ENCODE measurements at places on chromosomes 11 and 22.
A peak's percentile ranks its signal among the peaks of the same experiment; 100 is the strongest.

DNA sequence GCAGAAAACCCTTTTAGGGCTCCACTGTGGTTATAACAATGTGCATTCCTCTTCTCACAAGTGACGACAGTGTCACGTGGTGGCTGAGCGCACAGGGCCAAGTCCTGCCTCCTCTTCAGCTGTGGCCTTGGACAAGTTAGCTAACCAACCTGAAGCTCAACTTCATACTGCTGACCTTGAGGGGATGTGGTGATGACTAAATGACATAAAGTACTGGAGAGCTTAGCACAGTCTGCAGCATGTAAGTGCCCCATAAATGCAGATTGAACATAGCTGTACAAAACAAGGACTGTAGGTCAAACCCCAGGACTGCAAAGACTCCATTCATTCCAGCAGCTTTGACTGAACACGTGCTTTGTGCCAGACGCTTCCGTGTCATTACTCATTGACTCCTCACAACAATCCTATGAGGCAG is 20.1 kb upstream of the MRGPRX2 start:
- no peak for DNase-seq

- no peak for DNase-seq
Measured at GRCh38 chr22:35465109-35465701, 65.3 kb downstream of the MCM5 start.

DNA sequence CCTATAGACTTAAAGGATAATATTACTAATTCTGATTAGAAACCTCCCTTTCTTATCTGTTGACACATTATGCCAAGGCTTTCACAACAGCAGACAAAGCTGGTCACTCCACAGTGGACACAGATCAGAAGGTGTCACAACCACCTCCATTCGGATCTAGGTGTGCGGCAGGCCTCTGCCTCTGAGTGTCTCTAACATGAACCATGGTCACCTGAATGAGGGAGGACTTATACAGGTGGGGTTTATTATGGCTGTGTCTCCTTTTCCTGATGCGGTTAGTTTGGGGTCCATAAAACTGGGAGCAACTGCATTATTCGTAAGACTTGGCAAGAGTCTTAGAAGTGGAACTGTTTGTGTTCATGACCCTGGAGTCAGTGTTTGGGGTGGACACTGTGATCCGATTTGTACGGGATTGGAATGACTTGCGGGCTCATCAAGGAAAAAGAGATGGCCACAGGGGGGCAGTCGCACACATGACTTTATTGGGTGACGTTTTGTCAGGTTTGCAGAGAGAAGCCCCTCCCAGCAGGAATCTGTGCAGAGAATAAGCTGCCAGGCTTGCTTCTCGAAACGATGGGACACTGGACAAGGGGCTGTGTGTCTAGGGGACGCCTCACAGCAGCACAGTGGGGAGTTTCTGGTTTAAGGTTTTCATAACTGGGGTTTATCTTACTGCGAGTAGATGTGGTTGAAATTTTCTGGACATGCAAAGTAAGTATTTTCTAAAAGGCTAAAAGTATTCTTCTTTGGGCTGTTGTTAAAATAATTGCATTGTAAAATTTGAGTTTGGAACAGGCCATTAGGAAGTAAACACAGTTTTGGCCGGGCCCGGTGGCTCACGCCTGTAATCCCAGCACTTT is 90.6 kb downstream of the GAB4 start:
- DNase-seq: peak; percentile 64

GRCh38 chr11:102724904-102725500 is at the start of gene MMP8:
Gene MMP8 (minus strand): TSS chr11:102724954. CDS start chr11:102724855, 99 bp downstream.
- no peak for DNase-seq
